ENCODE measurements at places on chromosomes 13 and 19.

- DNase-seq, result no peak
Observed at GRCh38 chr13:25187596-25187995, 15.5 kb upstream of the AMER2 start.

GRCh38 chr13:109645831-109646230 is 140.6 kb downstream of the IRS2 start:
- no peak for DNase-seq

- peak; percentile 69 for DNase-seq
Observed at GRCh38 chr13:41060082-41060723, 1.1 kb upstream of the WBP4 start.

DNA sequence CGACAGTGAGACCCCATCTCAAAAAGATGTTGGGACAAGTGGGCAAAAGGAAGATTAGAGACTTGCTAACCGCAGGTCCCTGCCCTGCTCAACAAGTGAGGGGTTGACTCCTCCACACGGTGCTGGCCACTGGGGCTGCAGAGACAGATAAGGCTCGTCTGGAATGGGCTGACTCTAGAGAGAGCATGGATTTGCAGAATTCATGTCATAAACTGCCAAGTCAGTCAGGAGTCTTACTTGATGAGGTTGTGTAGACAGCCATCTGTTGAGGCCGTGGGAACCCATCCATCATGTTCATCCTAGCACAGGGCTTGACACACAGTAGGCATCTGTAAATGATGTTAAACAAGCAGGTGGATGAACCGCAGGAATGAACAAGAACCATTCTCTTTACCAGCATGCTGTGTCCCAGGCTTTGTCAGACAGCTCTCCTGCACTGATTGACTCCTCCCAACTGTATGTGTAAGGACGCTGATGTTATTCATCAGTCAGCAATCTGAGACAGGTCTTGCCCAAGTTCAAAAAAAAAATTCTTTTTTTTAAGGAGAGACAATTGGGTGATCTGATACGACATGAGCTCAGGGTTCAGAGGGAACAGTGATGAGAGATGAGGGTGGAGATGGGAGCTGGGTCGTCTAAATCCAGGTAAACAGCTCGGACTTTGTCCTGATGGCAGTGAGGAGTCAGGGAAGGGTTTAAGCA is 8.8 kb downstream of the PAF1 start:
- no peak for DNase-seq

GRCh38 chr19:44587963-44588770 is 25.2 kb upstream of the IGSF23 start:
- peak; percentile 27 for DNase-seq

DNA sequence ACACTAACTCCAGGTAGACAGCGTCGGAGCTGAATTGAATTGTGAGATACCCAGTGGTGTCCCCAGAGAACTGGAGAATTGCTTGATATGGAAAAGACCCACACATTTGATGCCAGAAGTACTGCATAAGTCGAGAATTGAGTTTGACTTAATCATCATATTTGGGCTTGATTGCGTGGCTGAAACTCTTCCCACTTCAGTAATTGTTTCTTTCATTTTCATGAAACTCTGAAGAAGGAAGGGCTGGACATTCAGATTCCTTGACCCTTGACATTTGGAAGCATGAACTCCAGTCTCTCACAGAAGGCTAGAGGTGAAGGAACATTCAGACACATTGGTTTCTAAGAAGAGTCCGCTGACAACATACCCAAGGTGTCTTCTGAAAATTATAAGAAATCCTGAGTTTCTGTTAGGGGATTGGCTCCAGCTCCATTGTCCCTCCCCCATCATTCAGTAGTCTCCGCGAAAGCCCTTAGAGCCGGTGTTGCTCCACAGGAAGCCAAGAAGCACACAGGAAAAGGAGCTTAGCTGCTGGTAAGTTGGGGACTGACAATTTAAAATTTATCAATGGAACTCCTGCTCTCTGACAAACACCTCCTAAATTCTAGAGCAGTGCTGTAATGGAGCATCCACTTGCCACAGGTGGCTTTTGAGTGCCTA is at the start of gene FPR2:
Gene FPR2, plus strand, starts transcription at position 484 of the 660 bp plus-strand sequence. CDS start 7,479 bp downstream, outside the sequence.
- no peak for DNase-seq

DNA sequence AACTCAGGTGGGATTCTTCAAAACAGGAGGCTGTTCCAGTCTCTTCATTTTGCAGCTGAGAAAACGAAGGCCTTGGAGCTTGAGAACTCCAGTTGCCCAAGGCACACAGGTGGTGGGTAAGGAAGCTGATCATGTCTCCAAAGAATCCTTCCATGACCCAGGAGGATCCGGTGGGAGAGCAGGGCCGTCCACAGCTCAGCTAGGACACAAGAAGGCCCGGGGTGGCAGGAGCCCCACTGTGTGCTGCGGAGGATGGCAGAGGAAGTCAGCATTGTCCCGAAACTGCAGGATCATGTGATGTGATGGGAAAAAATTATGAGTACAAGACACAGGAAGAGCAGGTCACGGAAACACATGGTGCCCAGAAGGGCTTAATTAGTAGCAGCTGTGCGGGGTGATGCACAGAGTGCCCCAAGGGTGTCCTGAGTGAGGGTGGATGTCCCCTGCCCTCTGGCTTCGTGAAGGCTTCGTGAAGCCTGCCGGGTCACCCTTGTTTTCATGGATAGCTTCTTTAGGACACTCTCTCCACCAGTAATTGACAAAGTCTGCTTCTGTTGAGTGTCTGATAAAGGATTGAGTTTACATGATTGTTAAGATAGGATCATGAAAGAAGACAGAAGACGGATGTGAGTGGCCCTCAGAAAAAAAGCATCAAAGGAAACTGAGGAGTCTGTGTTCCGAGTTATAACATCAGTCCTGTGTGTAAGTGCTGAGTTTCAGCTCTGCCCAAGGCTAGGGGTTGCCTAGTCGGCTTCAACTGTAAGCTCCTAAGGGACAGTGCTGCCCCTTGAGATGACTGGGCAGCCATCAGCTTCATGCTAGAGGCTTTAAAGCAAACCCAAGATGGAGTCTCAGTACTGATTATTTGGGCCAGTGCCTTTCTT is 33.8 kb upstream of the SACS start:
- no peak for DNase-seq

- no peak for DNase-seq
Observed at GRCh38 chr13:94716016-94716415, 3.7 kb upstream of the SOX21 start.

- DNase-seq, result no peak
Observed at GRCh38 chr13:101773062-101773461, 320.6 kb downstream of the ITGBL1 start.

DNA sequence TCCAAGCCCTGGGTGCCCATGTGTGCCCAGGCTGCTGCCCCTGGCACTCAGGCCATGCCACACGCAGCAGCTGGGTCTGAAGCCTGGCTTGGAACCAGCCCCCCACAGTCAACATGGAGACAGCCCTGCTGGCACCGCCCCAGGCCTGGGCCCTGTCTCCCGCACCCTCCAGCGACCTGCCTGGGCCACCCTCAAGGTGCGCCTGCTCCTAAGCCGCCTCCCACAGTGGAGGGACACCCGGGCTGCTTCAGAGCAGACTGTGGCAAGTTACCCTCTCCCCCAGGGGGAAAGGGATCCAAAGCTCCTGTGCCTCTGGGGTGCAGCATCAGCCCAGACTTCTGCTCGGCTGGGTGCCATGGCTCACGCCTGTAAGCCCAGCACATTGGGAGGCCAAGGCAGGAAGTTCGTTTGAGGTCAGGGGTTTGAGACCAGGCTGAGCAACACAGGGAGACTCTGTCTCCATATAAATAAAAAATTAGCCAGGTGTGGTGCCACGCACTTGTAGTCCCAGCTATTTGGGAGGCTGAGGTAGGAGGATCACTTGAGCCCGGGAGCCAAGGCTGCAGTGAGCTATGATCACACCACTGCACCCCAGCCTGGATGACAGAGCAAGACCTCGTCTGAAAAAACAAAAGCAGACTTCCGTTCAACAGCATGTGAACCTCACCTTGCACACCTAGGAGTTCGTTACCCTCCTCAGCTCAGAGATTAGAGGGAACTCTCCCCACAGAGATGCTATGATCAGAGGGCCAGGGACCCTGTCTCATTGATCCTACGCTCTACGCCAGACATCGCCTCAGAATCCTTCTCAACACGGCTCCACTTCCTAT is 15.6 kb downstream of the ELL start:
- DNase-seq, result no peak

- DNase-seq, result no peak
Observed at GRCh38 chr13:111292710-111293485, 27.5 kb upstream of the TEX29 start.

GRCh38 chr13:46295491-46296114 is 83.9 kb downstream of the LRRC63 start:
- no peak for DNase-seq

DNA sequence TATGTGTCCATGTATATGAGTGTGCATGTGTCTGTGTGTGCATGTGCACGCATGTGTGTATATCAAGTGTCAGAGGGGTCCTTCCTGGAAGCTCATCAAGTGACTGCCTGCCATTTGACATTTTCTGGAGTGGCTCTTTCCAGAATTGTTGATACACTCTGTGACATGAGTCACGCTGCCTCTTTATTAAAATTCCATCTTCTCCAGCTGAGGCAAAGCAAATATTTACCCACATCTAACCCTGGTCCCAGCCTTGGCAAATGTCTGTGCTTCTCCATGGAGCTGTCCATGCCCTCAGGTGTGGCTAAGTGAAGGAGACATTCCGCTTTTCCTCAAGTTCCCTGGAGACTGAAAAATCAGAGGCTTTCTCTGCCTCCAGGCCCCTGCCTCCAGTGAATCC is 88.2 kb upstream of the MBNL2 start:
- no peak for DNase-seq

DNA sequence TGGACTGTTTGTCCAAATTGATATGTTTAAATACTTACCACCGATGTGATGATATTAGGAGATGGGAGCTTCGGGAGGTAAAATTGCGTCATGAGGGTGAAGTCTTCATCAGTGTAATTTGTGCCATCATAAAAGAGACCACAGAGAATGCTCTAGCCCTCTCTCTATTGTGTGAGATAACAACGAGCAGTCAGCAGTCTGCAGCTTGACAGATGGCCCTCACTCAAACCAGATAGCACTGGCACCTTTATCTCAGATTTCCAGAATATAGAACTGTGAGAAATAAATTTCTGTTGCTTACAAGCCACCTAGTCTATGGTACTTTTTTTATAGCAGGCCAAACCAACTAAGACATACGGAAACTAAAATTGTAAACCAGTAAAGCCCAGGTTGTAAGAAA is 1718.9 kb upstream of the MIR17HG start:
- DNase-seq, result no peak

DNA sequence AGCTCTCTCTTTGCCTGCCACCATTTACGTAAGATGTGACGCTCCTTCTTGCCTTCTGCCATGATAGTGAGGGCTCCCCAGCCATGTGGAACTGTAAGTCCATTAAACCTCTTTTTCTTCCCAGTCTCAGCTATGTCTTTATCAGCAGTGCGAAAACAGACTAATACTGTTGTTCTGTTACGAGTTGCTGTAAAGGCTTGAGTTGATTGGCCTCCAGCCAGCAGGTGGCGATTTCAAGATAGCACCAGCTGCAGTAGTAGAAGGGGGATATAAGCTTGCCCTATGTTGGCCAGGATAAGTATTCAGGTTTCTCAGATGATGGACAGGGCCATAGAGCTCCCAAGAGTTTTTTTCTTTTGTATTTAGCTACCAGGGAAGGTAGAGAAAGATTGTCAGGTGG is 385.5 kb downstream of the MZT1 start:
- DNase-seq, result no peak

DNA sequence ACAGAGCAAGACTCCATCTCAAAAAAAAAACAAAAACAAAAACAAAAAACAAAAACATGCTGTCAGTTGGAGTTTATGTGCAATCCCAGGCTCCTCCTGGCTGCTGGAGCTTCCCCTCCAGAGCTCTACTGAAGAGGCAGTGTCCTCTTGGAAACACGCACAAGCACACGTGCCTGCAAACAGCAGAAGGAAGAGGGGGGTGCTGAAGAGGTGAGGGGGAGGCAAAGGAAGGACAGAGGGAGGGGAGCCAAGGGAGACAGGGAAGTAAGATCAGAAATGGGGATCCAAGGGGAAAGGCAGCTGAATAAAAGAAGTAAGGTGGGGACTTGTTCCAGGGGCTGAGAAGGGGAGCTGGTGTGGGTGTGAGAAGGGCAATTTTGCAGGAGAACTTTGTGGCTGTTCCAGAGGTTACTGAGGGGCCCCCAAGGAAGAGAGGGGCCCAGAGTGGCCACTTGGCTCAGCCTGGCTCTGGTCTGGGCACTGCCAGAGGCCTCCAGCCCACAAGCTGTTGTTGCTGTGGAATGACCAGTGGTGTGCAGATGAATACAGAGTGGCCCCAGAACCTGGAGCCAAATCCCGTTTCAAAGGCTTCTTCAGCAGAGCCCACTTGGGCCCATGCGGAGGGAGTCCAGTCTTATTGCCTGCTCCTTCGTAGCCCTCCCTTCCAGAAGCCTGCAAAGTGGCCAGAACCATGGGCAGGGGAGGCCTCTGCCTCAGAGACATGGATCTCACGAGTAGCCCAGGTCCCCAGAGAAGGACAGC is 34.4 kb downstream of the LYL1 start:
- no peak for DNase-seq

- no peak for DNase-seq
Observed at GRCh38 chr19:3537438-3538240, 1.3 kb upstream of the TEKTIP1 start.

GRCh38 chr13:39956036-39956435 is 300.6 kb downstream of the COG6 start:
- no peak for DNase-seq

DNA sequence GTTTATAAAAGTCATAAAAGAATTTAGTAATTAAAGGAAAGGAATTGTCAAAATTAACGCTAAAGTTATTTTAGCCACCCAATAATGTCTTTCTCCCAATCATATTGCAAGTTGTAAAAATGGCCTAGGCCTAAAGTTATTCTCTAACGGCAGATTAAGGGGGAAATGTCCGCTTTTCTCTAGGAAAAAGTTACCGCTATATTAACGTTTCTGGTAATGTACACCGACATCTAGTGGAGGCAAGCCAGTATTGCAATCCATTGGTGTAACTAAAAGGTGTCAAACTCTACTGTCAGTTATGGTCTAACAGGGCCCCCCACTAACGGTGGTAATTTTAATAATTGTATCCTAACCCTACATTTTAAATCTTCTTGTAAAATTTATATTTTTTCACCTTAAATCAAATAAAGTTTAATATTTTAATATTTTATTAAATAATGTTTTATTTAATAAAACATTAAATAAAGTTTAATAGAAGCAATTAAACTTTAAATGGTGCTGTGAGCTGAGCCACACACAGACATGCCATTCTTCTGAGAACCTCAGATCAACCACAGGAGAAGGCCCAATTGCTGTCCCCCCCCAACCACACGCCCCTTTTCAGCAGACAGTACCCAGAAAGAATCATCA is 35.9 kb upstream of the ZSCAN5A start:
- peak; percentile 25 for DNase-seq

GRCh38 chr13:106453101-106453500 is 82.4 kb downstream of the EFNB2 start:
- DNase-seq, result no peak

GRCh38 chr13:42592915-42593900 is 19.3 kb downstream of the TNFSF11 start:
- no peak for DNase-seq

DNA sequence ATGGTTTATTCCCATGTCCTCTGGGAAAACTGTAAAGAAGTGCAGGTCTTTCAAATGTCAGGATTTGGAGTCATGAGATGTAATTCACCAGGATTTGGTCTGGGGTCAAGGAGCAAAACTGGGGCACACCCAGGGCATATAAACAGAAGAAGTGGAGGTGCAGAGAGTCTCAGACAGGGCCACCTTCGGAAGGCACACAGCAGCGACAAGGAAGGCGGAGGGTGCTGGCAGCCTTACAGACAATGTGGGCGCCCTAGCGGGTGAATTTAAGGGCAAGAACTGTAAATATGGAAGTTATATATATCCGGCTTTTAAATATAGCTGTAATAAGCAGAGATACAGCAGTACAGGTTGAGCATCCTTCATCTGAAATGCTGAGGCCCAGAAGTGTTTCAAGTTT is 31.2 kb downstream of the DHRS12 start:
- DNase-seq, result no peak
